ENCODE measurements at places on chromosomes 13 and 19. TPM values are rescaled to one million over a fixed set of nuclear protein-coding genes. Genes with fewer than 3 reads are reported as not detected.

DAND5 gene
- total RNA-seq = 11.4 TPM

ATF5 gene
- total RNA-seq = 10.6 TPM

FFAR2 gene
- 0.97 TPM for total RNA-seq

CCDC194 gene
- total RNA-seq = 0.40 TPM

GRCh38 chr13:32205431-32206096, 109.6 kb downstream of the ZAR1L start:
- no peak for DNase-seq

DNA sequence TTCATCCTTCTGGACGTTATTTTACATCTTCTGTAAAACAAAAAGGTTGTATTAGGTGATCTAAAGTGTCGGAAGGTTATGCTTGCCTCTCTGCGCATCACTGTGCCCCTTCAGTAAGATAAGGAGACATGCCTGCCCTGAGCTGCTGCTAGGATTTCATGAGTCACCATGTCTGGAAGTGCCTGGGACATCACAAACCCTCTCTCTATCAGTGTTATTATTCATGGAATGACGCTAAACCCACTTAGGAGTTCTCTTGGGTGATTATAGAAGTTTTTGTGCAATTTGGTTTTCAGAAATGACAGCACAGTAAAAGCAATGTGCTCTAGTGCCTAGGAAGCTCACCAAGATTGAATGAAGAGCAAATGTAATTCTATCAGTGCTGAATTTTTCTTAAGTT, 617.7 kb downstream of the DCT start:
- no peak for DNase-seq

DNA sequence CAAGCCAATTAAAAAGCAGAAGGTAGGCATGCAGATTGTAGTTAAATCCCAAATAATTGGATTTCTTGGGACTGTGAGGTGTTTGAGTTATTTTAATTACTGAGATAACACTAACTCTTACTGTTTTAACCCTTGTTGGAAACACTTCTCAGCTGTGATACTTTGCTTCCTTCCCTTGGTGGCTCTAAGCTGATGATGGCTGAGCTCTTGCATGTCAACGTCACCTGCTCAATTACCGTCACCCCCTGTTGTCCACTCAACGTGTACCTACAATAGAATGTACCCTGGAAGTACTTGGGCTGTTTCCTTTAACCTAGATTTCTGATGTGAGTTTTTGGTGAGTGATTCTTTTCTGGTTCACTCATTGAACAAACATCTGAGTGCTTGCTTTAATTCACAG, 303.4 kb downstream of the SLC7A1 start:
- DNase-seq = no peak

Measured in cardiac septum (tissue), 1 donor.